ENCODE measurements at places on chromosomes 5 and 9. TPM values are rescaled to one million over a fixed set of nuclear protein-coding genes. Genes with fewer than 3 reads are reported as not detected.
A peak's percentile ranks its signal among the peaks of the same experiment; 100 is the strongest.

Gene FAT2
- not detected for total RNA-seq

Gene SHC3
- 4.8 TPM for total RNA-seq

Gene FOXD4L3
- total RNA-seq: not detected

Gene KIAA1958
- 5.0 TPM for total RNA-seq

Gene OTP
- not detected for total RNA-seq

Gene CYSTM1
- total RNA-seq: 156 TPM

Gene SOX30
- total RNA-seq: 0.16 TPM

Gene HK3
- 4.8 TPM for total RNA-seq

Gene RGS3
- total RNA-seq: 90.2 TPM

Gene RNF208
- total RNA-seq: 26.5 TPM

Gene TMEM215
- not detected for total RNA-seq

DNA sequence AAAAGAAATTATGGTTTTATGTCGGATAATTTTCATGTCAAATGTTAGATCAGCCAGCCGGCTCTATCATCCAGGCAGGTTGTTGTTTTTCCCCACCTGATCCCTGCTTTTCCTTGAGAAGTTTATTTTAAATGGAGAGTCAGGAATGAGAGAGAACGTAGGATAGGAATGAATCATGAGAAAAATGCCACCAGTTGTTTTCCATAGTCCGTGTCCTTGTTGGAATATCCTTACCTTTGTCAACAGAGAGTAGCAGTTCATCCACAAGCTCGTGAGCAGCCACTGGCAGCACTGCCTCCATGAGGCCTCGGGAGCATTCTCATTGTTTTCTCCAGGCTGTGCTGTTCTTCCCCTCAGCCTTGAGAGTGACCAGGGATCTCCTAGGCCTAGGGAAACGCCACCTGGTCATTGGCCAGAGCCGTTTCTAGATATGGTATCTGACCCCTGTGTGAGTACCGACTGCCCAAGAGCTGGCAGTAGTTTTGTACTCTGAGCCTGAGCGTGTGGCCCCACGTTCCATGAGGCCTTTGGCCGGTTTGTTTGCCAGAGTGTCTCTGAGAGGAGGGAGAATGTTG lies 293.3 kb downstream of the FANCC start:
- DNase-seq: no peak

DNA sequence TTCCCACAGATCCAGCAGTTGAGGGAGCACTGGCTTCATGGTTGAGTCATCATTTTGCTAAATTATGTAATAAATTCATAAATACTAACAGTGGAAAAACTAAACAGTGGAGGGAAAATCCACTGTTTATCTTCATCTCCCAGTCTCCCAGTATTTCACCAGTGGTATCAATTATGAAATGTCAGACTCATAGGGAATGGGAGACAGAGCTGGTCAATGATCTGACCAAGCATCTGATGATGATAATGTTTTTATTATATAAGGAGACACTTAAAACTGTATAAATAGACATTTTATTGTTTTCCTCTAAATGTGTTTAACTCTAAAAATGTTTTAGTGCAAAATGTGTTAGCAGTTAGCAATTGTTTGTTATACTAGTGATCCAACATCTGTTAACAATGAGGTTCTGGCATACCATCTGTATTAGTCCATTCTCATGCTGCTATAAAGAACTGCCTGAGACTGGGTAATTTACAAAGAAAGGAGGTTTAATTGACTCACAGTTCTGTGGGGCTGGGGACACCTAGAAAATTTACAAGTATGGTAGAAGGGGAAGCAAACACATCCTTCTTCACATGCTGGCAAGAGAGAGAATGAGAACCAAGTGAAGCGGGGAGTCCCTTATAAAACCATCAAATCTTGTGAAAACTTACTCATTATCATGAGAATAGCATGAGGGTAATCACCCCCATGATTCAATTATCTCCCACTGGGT lies 11.8 kb upstream of the REEP5 start:
- no peak for DNase-seq

DNA sequence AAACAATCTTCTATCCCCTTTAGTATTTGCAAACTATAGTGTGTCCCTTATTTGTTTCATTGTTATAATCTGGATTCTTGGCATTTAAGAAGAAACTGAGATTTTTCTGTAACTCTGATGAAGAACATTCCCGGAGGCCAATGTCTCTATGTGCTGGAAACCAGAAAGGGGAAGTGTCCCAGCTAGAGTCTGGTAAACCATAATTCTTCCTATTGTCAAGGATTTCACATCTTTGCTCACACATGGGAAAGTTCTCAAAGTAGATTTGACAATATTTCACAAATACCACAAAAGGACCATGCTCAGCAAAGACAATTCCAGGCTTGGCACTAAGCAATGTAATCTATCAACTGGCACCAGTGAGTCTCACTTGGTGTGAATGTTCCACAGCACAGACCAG lies 146.8 kb downstream of the MUSK start:
- no peak for DNase-seq

DNA sequence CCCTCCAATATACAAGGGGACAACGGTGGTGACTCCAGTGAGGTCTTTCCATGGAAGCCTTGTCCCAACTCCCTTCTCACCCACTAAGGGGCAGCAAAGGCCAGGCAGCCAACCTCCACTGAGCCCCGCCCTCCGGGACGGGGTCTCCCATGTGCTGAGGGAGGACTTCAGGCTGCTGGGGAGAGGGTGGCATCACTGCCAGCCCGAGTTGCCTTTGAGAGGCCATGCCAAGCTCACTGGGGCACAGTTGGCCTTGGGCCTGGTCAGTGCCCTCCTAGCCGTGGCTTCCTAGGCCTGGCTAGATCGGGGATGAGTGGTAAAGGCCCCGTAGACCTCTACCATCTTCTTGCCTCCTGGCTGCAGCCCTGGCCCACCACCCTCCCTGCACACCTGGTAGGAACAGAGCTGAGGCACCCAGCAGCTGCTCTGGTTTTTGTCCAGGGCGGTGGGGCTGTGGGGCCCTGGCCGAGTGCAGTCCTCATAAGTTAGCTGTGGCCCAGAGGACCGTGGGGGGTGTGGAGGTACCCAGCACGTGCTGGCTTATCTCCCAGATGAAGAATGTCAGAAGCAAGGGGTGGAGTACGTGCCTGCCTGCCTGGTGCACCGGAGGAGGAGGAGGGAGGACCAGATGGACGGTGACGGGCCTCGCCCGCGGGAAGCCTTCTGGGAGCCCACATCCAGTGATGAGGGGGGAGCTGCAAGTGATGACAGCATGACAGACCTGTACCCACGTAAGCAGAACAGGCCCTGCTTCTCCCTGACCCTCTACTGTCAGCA lies 3.2 kb downstream of the SURF2 start:
- DNase-seq: no peak

DNA sequence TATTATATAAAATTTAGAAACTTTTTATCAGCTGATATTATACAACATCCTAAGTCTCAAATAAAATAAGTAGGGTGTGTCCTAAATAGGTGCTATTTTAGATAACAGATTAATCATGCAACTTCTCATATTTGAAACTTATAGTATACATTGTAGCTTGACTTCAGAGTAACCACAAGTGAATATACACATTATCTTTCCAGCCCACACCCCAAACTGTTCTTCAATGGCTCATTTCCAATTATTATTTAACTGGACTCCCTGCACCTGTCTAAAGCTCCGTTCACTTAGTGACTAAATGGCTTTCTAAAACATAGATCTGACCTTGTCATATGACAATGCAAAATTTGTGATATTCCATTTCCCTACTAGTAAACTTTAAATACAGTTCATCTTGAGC lies 490.9 kb upstream of the RGMB start:
- no peak for DNase-seq

- DNase-seq: no peak
Measured at GRCh38 chr9:27165670-27166069, 56.6 kb downstream of the TEK start.

- DNase-seq: no peak
Measured at GRCh38 chr9:130664251-130665028, at the start of gene PRDM12. PRDM12 (plus strand) TSS chr9:130664594; CDS start chr9:130664654, 60 bp downstream.

GRCh38 chr5:10329820-10330481 lies 22.2 kb upstream of the CMBL start:
- no peak for DNase-seq

DNA sequence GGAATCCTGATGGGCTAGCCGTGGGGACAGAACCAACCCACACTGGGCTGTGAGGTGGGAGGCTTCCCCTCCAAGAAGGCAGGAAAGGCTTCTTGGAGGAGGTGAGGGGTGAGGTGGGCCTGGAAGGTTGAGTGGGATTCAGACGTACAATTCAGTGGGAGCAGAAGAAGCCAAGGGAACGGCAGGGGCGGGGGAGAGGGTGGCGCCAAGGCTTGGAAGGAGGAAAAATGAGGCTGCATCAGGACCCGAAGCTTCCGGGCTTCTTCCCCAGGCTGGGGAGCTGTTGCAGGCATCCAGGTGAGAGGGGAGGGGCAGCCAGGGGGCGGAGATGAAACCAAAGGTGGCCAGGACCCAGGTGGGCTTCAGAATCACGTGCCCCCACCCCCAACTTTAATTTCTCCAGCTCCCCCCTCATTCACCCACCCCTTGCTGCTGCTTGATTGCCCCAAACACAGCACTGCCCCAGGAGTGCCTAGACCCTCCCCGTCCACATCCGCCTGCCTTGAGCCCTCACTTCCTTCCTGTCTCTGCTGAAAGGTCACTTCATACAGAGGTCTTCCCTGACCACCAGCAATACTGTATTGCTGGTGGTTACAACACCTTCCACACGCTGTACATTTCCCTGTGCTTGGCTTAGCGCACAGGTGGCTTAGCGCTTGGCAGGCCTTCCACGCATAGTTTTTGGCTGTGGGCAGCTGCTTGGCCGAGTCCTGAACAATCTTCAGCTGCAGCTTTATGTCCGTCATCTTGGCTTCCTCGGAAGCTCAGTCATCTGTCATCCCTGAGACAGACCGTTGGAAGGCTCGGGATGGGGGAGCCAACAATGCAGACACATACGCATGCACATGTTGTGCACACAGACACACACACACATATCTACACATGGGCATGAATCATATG lies 193.5 kb downstream of the RGS3 start:
- DNase-seq: no peak

GRCh38 chr5:81391-82021 lies 10.5 kb upstream of the PLEKHG4B start:
- no peak for DNase-seq

GRCh38 chr5:167452136-167452535 lies 839.3 kb upstream of the WWC1 start:
- no peak for DNase-seq

DNA sequence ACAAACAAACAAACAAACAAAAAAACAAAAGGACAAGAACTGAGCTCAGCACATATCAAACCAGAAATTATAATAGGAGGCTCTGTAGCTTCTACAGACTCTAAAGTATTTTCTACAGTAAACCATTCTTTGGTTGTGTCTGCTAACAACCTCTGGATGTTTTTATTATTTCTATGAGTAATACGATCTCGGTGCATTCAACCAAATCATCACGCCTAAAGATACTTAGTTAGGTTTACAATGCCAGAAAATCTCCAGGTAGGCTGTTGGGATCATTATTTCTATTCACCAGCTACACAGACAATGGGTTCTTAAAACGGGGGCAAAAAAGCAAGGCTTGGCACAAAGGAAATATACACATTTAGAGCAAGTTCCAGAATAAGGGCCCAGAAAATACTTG lies 41.6 kb upstream of the ALDOB start:
- no peak for DNase-seq

DNA sequence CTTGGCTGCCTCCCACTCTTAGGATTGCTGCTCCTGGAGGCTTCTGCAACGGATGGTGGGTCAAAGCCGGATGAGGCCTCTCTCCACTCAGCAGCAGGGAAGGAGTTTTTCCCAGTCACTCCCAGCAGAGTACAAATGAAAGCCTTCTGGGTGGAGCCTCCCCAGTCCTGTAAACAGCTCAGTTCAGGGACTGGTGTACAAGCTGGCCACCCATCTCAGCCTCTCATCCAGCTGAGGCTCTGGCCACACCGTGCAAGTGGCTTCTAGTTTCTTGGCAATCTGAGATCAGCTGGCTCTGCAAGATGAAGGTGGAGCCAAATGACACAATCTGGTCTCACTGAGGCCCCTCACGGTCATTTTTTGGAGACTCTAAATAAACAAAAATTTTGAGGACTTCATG lies 10.0 kb downstream of the GPX3 start:
- peak; percentile 53 for DNase-seq

Measured in transverse colon (tissue), 4 donors.